ENCODE measurements at places on chromosomes 12 and 14.
A peak's percentile ranks its signal among the peaks of the same experiment; 100 is the strongest.

DNA sequence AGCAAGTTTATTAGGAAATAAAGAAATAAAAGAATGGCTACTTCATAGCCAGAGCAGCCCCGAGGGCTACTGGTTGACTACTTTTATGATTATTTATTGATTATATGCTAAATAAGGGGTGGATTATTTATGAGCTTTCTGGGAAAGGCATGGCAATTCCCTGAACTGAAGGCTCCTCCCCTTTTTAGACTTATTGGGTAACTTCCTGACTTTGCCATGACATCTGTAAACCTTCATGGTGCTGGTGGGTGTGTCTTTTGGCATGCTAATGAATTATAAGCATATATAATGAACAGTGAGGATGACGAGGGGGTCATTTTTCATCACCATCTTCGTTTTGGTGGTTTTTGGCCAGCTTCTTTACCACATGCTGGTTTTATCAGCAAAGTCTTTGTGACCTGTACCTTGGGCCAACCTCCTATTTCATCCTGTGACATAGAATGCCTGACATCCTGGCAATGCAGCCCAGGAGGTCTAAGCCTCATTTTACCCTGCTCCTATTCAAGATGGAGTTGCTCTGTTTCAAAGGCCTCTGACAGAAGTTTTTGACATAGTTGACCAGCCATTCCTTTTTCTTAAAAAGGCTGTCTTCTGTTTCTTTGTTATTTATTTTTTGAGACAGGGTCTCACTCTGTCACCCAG lies 11.1 kb upstream of the PTGES3 start:
- DNase-seq, result no peak

DNA sequence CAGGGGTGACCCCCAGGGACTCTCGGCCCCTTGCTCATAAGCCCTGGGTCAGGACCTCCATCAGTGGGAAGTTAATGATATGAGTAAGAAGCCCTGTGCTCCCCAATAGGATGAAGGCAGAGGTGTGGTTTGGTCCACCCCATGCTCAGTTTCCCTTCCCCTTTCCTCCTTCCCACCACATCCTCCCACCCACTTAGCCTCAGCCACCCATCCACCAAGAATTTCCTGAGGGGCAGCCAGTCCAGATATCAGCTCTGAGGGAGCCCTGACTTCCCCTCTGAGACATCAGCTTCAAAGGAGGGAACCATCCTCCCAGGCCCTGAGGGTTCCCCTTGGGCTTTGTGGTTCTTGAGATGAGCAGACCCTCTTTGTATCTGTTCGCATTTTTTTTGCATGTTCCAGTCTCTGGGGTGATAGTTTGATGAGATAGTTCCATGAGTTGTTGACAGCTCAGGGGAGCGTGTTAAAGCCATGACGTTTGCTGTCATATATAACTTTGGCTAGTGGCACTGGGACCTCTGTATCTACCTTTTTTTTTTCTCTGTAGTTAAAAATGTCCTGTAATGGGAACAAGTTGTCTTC lies 71.2 kb downstream of the LGMN start:
- no peak for DNase-seq

DNA sequence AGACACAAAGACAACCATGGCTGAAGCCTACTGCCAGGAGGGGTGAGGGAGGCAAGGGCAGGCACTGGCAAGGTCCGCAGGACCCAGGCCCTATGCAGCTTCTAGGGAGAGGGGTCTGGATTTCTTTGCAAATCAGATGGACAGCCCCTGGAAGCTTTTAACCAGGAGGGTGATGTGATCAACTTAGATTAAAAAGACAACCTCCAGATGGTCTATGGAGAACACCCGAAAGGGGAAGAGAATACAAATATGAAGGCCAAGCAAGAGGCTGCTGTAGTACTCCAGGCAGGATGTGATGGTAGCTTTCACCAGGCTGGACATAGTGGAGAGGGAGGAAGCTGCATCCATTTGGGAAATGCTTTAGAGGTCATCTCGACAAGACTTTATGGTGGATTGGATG lies 83.3 kb upstream of the TSPAN11 start:
- no peak for DNase-seq

DNA sequence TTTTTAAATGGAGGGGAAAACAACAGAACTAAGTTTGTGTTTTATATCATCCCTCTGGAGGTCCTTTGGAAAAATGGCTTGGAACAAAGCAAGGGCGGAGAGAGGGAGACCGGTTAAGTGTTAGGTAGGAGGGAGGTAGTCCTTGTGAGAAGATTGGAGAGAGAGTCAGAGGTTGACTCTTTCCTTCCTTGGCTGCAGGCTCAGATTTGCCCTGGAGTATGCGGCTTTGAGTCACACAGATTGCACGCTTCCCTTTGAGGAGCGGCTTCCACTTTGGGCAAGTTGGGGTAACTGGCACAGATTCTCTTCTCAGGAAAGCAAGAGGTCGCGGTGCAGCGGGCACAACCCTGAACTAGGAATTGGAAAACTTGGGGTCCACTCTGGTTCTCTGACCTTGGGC lies 9.9 kb downstream of the SOCS2 start:
- no peak for DNase-seq

DNA sequence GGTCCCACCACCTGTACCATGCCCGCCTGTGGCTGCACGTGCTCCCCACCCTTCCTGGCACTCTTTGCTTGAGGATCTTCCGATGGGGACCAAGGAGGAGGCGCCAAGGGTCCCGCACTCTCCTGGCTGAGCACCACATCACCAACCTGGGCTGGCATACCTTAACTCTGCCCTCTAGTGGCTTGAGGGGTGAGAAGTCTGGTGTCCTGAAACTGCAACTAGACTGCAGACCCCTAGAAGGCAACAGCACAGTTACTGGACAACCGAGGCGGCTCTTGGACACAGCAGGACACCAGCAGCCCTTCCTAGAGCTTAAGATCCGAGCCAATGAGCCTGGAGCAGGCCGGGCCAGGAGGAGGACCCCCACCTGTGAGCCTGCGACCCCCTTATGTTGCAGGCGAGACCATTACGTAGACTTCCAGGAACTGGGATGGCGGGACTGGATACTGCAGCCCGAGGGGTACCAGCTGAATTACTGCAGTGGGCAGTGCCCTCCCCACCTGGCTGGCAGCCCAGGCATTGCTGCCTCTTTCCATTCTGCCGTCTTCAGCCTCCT lies 1.1 kb downstream of the INHBE start:
- peak; percentile 64 for DNase-seq

- no peak for DNase-seq
Observed at GRCh38 chr12:121483949-121484348, 84.0 kb downstream of the RNF34 start.

GRCh38 chr12:47903927-47904712 lies 674 bp downstream of the VDR start:
- peak; percentile 79 for DNase-seq

DNA sequence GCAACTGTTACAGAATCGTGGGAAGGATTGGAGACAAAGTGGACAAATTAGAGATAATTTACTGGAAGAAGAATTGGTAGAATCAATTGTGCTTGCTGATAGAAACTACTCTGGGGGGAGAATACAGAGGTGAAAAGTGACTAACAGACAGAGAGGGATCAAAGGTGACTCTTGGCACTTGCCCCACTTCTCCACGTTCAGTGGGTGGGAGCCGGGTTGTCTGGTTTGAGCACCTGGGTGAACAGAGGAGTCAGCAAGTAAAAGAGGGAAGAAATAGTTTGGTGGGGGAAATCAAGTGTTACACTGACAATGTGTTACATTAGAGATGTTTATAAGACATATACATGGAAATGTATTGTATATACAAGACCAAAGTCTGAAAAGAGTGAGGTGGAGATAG lies 69.1 kb downstream of the PPP2R5E start:
- DNase-seq, result peak; percentile 8

- DNase-seq, result no peak
Observed at GRCh38 chr12:102024765-102025164, 37.0 kb downstream of the WASHC3 start.

GRCh38 chr14:69501423-69501838 lies 16.9 kb downstream of the PLEKHD1 start:
- no peak for DNase-seq

- no peak for DNase-seq
Observed at GRCh38 chr14:68575426-68575825, 217.4 kb downstream of the ZFP36L1 start.

GRCh38 chr12:85016413-85016812 lies 19.7 kb downstream of the TSPAN19 start:
- no peak for DNase-seq

GRCh38 chr12:96227365-96228106 lies 33.4 kb downstream of the ELK3 start:
- DNase-seq, result peak; percentile 1

- DNase-seq, result no peak
Observed at GRCh38 chr14:34433957-34434356, 28.1 kb downstream of the SPTSSA start.

DNA sequence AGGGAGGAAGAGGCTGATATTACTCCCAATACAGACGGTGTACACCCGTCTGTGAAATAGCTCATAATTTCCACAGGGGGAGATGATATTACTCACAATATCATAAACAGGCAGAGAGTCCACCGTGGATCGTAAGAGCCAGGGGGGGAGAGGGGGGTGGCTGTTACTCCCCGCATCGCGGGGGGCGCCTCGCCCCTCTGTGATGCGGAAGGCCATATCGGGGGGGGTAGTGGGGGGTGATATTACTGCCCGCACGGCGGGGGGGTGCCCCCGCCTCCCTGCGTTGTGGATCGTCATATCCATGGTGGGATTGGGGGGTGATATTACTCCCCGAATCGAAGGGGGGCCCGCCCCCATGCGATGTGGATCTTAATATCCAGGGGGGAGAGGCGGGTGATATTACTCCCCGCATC lies 91.9 kb downstream of the FRMD6 start:
- no peak for DNase-seq

- DNase-seq, result no peak
Observed at GRCh38 chr12:10147714-10148403, 17.9 kb upstream of the CLEC7A start.

DNA sequence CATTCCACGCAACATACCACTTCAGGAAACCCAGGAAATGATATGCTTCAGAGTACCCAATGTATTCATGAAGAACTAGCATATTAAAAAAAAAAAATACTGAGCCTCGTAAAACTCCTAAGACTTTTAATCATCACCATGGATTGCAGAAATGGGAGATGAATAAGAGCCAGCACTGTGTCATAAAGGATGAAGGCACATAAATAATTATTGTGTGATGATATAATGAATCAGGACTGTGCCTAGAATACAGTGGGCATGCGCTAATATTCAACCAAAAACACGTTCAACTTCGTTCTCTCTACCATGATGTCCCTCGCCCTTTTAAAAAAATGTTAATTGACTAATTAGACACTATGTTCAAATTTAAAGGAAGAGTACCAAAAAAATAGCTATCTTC lies 68.7 kb downstream of the CIT start:
- DNase-seq, result no peak

Data from CD4-positive, alpha-beta T cell treated with Interleukin-17A for 4 hours (primary cell).